ENCODE measurements at places on chromosomes 12 and 14.

GRCh38 chr12:4032924-4033615, 159.9 kb upstream of the PARP11 start:
- no peak for DNase-seq

DNA sequence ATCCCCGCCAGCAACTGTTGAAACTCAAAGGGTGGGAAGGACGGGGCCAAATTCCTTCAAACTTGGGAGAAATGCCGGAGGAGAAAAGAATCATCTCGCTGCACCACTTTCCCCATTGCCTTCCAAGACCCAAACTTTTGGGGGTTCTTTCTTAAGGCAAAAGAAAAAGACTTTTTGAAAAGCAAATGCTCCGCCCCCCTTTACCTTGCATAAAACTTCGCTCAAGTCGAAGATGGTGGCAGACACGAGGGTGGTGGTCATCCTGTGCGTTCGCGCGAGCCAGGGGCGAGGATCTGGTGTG, 239 bp downstream of the ZFP36L1 start:
- DNase-seq = no peak

- DNase-seq = no peak
These were observed 1.8 kb downstream of the CKB start for GRCh38 chr14:103520657-103521437.

- DNase-seq = no peak
These were observed 81.1 kb downstream of the ESRRB start for GRCh38 chr14:76456891-76457586.

GRCh38 chr12:11807458-11807857, 158.0 kb downstream of the ETV6 start:
- no peak for DNase-seq

DNA sequence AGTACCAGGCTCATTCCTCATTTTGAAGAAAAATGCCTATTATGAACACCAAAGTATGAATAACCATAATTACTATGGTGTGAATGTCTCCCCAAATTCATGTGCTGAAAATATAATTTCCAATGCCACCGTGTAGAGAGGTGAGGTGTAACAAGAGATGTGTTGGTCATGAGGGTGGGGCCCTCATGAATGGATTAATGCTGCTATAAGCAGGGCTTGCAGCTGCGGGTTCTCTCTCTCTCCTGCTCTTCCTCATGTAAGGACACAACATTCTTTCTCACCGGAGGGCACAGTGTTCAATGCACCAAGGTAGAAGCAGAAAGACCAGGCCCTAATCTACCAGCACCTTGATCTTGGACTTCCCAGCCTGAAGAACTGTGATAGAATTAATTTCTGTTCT, 70.0 kb downstream of the TMTC1 start:
- DNase-seq = no peak

- DNase-seq = peak; percentile 9
These were observed 129.8 kb upstream of the KRR1 start for GRCh38 chr12:75641031-75641780.

DNA sequence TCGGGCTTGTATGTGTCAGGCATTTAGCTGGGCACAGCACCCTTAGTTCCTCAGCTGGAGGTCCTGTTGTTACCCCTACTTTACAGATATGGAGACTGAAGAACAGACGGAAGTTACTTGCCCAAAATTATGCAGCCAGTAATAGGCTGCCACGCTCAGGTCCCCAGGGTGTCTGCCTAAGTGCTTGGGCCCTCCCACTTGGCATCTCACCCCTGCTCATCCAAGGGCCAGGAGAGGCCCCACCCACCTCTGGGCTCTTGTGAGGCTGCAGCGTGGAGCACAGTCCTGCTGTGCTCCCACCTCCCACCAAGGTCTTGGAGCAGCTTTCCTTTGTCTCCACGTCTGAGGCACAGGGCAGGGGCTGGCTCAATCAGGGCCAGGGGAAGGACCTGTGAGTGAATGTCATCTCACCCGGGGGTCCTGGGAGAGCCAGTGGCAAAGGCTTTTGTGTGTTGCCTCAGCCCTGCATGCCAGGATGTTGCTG, 64.6 kb downstream of the BEGAIN start:
- DNase-seq = no peak

DNA sequence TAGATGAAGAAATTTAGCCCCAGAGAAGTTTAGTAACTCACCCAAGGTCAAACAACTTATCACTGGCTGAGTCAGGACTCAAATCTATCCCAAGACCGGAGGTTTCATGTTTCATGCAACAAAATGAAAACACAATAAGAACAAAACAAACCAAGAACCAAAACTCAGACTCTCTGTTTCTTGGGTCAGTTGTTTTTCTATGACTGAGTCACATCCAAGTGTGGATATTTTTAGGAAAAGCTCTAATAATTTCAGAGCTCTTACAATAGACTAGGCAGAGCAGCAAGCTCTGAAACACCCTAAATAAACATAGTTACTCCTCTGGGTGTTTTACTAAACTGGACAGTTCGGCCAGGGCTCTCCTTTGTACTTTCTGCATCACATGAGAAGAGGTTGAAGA, 87.6 kb upstream of the PRB2 start:
- no peak for DNase-seq

- no peak for DNase-seq
These were observed 247.7 kb downstream of the ATP23 start for GRCh38 chr12:58189030-58189429.

- DNase-seq = no peak
These were observed 195.0 kb upstream of the PDZRN4 start for GRCh38 chr12:40993158-40993557.

DNA sequence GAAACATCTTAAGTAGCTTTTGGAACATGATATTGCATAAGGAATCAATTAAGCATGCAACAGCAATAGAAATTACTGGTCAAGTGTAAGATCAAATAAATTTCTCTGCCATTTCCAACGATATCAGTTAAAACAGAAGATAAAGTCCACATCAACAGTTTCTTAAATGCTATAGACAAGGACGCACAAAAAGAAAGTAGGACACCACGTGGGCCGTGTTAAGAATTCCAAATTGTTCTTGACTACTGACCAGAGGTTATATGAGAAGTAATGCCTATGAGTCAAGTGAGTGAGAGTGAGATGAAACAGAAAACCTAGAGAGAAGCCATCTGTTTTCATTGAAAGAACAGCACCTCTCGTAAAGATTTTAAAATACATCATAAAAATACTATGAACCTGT, 318.2 kb downstream of the TMEM117 start:
- no peak for DNase-seq

DNA sequence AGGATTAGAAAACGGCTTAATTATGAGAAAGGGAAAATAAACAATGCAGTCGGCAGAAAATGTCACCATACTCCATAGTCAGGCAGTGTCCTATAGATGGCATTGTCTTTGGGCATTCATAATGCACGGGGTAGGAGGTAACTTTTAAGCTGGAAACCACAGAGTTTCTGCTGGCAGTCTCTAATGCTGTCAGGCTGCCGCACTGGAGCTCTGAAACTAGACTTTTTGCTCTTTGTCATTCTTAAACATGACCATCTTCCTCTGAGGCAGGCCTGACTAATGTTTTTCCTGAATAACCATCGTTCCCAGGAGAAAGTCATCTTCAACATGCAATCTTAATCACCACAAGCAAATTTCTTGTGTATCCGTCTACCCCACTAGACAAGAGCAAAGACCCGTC, 108.8 kb downstream of the ETNK1 start:
- no peak for DNase-seq

DNA sequence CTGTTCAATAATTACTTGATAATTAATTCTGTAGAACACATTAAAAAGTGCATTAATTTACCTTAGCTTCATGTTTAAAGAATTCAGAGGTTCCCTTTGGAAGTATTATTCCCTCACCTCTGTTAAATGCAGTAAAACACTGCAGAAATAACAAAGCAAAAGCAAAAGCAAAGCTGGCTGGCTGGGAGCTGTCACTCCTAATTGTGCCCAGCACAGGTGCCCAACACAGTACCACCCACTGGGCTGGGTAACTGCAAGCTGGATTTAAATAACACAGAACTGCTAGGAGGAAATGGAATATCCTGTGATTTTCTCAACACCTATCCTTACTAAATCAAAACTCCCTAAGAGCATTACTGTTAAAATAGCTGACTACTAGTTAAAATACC, 72.6 kb downstream of the SLC2A13 start:
- no peak for DNase-seq

DNA sequence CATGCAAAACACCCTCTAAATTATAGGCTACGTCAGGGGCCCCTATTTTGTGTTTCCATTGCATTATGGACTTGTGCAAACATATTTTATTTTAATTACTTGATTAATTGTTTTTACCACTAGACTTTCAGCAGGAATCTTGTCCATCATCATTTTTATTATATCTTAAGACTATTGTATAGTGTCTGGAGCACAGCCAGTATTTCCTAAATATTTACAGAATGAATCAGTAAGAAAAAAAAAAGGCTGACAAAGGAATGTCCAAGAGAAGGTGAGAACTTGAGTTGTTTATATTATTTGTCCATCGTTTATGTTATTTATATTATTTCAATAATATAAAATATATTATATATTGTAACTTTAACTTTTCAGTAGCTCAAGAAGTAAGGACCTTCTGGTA, 664.7 kb downstream of the SLC6A15 start:
- DNase-seq = no peak

DNA sequence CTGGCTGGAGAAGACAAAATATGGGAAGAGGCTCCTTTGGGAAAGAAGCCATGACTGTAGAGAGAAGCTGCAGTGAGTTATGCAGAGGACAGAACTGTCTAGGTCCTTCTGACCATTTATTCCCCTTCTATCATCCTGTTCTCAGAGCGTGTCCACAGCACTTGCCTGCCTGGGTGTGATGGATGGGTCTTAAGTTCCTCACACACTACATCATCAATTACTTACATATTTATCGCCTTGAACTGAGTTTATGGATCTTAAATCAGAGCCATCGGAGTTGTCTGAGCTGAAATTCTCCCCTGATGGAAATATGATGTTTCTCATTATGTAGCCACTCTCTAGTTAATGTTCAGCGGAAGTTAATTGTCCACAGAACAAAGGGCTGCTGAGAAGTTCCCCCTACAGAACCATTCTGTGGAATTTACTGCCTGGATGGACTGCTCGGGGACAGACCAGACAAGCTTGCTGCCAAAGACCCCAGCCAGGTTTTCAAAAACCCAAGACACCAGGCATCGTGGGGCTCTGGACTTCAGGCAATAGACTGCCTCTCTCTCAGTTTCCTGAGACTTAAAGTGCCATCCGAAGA, 232.5 kb upstream of the NOS1 start:
- no peak for DNase-seq

DNA sequence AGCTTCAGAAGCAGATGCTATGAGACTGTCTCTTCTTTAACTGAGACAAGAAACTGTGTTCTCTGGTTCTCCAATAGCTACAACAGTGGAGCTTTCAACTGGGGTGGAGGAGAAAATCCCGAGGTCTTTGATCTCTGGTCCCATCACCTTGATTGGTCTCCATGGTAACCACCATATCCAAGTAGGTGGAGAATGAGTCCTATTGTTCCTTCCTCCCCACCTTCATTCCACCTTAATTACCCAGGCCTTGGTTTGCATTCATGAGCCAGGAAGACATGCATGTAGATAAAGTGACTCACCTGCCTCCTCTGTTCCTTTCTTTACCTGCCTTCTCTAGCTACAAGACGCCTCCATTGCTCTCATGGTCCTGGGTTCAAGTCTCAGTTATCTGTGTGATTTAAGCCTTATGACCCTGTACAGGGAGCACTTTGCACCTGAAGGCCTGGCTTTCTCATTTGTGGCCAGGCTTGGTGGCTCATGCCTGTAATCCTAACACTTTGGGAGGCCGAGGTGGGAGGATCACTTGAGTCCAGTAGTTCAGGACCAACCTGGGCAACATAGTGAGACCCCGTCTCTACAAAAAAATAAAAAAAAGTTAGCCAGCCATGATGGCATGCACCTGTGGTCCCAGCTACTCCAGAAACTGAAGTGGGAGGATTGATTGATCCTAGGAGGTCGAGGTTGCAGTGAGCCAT, 157.7 kb upstream of the TBX3 start:
- DNase-seq = no peak

GRCh38 chr12:47017901-47018475, 61.4 kb upstream of the PCED1B start:
- DNase-seq = no peak

DNA sequence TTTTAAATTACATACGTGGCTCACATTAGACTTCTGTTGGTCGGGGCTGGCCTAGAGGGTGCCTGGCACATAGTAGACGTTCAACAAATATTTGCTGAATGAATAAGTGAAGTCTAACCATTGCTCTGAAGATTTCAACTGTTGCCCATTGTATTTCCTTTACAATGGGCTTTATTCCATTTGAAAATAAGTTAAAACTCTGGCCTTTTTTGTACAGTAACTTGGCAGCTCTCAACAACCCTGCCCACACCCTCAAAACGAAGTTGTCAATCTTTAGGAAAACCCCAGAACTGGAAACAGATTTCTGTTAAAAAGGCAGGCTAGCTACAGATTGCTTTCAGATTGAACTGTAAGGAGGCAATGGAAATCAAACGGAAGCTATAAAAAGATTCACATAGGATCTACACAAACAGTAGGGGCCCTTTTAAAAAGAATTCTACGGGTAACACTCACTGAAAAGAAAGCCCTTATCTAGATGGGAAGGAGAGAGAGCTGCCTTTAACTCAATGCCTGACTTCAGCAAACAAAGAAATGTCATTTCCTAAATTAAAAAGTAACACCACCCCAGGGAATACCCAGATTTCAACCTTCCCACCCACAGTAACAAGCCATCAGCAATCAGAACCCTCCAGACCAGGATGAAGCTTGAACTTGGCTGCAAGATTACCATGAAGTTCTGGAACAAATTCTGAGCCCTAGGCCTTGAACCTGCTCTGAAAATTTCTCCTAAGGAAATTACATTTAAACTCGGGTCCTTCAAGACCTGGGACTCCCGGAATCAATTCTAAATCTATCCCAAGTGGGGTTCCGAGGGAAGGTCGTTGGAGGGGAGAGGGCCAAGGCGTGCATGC, 1.4 kb downstream of the WSB2 start:
- no peak for DNase-seq

DNA sequence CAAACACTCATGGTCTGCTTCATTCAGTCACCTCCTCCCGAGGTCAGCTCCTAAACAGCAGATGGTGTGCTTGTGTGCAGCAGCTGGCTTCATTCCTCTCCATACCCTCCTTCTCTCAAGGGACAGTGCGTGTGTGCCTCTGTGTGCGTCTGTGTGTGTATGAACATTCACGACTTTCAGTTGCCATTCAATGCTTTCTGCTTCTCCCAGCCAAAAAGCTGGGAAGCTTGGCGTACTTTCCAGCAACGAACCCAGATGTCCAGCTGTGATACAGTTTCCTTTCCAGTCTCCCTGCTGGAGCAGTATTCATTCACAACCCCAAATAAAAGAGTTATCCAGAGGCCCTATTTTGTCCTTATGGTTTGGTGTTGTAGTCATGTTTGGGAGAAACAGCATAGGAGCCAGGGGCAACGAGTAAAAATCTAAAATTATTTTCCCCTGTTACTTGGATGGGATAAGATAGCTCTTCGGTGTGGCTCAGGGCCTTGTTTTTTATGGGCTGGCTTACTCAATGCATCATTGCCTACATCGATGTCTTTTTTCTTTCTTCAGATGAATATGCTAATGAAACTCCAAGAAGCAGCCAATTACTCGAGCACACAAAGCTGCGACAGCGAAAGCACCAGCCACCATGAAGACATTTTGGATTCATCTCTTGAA, 379.3 kb downstream of the NAV3 start:
- DNase-seq = no peak
